Stimulated activated CD8-positive, alpha-beta memory T cell treated with anti-CD3 and anti-CD28 coated beads, Interleukin-7, amount 100 ng/mL, for 4 hours (primary cell): ENCODE measurements at places on chromosomes 5 and 9.

- DNase-seq: no peak
Measured at GRCh38 chr5:119287547-119288111, 68.2 kb upstream of the TNFAIP8 start.

DNA sequence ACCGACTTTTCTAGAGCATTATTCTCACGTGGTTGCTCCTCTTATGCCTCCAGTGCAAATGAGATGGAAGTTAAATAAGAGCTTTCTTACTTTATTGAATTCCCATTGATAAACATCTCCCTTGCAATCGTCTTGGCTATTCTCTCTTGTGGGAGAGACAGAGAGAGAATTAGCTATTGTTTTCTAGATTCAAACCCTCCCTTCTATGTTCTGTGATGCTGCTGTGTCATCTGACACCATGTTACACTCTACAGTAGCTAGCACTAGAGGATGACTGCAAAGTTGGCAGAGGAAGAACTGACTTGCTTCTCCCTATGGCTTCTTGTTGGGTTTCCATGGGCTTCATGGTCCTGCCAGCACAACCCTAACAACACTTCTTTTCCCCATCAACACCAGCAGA, 134.6 kb upstream of the RANBP3L start:
- DNase-seq: no peak

DNA sequence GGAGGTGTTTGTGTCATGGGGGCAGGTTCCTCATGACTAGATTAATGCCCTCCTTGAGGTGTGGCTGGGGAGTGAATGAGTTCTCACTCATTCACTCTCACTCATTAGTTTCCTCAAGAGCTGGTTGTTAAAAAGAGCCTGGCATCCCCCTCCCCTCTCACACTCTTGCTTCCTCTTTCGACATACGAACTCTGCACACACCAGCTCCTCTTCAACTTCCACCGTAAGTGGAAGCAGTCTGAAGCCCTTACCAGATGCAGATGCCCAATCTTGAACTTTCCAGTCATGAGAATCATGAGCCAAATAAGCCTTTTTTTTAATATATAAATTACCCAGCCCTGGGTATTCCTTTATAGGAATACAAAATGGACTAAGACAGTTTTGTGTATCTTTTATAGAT, 82.5 kb downstream of the SPRY4 start:
- no peak for DNase-seq

DNA sequence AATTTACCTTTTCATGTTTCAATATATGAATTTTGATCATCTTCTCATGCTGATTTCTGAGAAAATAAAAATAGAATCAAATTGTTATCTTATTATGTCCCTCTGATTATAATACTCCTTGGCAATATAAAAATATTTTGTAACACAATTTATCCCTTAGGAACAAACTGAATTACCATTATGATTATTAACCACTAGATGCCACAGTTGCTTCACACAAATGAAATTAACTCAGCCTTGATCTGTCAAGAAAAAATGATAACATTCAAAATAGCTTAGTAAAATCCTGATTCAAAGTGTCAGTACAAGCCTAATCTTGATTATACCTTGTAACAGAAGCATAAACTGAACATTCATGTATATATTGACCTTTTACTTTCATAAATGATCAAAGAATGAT, 4.8 kb upstream of the CHSY3 start:
- no peak for DNase-seq

- DNase-seq: peak; percentile 77
Measured at GRCh38 chr5:119315516-119315949, 40.3 kb upstream of the TNFAIP8 start.

GRCh38 chr5:129691220-129691619, 56.7 kb upstream of the MINAR2 start:
- DNase-seq: no peak

- DNase-seq: no peak
Measured at GRCh38 chr9:94692601-94693000, 33.9 kb upstream of the AOPEP start.

- DNase-seq: no peak
Measured at GRCh38 chr9:129958796-129959195, 84.2 kb downstream of the FNBP1 start.

DNA sequence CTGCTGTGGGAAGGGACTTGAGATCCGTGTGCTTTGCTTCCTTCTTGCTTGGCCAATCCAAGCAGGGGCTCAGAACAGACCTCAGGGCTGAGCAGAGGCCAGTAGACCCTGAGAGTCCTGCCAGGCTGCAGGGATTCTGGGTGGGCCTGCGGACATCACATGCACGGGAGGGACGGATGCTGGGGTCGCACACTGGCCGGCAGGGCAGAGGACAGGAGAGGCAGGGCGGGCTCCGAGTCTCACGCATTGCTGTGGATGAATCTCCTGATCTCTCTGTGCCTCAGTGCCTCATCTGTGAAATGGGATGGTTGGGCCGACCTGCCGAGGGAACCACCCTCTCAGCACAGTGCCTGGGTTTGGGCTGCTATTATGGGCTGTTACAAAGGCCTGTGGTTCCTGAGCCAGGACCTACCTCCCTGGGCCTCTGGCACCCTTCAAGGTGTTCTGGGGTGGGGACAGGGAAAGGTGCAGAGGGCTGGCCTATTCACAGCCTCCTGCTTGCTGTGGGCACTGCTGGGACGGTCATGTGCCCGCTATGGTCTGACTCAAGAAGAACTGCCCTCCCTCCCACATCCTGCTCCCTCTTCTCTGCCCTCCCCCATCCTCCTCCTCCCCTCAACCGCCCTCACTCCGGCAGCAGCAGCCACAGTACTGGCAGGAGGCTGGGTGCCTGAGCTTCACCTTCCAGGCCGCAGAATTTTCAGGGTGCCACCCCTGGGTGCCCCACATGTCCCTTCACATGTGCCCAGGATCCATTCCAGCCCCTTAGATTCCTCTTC, 43.3 kb downstream of the NCS1 start:
- no peak for DNase-seq

DNA sequence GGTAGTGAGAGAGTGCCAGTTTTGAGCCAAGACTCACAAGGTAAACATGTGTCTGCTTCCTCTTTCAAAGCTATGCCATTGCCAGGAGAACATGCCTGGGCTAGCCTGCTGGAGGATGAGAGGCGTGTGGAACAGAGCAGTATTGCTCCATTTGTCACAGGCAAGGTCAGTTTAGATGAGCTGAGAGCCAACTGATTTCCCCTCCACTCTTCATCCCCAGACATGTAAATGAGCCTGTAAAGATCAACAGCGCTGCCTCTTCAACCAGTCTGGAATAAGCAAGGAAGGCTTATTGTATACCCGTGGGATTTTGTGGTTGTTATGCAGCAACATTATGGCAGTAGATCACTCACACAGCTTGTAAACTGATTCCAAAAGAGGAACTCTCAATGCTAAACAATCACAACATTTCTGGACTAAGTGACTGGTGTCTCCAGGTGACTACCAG, 8.2 kb upstream of the GDNF start:
- DNase-seq: no peak

DNA sequence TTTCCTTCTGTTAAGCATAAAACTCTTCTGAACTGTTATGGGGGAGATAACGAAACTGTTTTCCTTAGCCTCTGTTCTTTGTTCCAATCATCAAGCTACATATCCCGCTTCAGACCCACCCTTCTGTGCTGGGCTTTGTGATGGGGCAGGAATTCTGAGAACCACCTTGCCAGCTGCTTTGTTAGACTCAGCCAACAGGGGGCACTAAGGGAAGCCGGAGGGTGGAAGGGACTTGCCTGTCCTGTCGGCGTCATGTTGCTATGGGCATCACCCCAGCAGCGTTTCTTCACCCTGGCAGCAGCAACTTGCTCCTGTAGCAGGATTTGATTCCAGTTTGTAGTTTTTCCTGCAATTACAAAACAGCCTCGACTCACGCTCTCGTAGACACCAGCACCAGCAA, 169.1 kb downstream of the CAAP1 start:
- DNase-seq: no peak

DNA sequence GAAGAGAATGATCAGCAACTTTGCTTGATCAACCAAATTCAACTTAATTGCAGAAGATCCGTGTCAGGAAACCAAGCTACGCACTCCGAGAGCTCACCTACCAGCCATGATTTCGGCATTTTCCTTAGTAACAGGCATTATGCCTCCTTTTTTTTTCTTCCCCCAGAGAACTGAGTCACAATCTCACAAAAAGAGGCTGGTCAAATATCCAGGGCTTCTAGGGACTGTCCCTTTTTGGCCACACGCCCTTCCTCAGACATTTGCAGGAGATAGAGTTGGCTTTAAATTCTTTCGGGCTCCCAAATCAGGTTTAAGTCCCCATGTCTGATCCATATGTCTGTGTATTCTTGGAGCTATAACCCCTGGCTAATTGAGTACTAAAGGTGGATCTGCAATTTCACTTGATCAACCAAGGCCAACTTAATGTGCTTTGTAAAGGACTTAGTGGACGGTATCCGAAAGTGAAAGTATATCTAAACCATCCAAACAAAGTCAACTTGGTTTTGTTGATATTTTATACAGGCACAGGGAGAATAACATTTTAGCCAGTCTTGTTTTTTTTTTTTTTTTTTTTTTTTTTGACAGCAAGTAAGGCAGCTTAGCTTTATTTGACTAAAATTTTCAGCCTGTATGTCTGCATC, 100.8 kb upstream of the TBCA start:
- no peak for DNase-seq

DNA sequence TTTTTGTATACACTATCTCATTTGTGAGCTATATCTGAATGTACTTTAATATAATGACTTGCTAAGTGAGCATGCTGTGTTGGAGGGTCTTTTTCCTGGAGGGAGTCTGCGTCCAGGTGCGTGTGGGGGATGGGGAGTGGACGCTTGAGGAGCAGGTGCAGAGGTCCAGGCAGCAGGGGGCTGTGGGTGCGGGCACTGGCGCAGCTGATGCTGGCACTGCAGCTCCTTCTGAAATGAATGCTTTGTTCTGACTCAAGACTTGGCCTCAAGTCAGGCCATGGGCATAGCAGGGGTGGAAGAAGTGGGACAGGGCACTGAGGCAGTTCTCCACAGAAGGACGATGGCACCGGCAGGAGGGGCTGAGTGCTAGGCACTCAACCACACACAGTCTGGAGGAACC, 165.7 kb upstream of the IRX1 start:
- no peak for DNase-seq

- DNase-seq: no peak
Measured at GRCh38 chr5:137199966-137200365, 299.2 kb downstream of the SPOCK1 start.

DNA sequence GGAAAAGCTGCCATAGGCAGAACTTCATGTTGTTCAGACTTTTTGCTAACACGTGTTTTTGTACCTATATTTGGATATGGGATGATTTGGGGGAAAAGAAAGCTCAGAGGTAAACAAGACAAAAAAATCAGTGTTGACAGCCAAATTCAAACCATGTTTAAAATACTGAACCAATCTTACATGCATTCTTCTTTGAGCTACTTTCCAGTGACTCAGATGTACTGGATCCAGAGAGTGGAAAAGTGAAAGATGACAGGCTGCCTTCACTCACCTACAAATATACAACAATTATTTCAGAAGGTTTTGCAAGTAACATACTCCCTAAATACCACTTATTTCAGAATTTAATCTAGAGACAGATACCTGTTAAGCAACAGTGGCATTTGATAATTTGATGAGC, 165.7 kb downstream of the MPDZ start:
- DNase-seq: no peak

DNA sequence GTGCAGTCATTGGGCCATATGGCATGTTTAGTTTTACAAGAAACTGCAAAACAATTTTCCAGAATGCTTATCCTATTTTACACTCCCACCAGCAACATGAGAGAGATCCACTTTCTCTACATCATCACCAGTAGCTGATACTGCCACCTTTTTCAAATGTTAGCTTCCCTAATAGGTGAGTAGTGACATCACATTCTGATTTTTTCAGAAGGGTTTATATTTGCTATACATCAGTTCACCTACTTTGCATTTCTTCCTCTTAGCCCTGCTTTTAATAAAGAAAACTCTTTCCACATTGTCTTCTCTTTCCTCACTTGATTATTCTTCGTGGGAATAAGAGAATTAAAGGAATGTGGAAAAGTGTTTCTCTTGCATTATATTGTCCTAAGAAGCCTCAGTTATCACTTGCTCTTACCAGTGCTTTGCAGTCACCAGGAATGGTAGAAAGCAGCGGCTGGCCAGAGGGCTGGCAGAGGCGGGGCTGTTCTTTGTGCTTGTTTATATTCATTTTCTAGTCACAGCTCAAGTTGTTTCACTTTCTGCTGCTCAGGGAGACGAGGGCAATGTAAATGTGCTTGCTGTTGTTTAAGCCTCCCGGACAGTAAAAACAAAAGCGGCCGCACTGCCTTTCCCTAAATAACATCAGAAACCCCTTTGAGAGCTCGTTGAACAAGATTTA, 164.8 kb downstream of the HSD17B3 start:
- DNase-seq: no peak

DNA sequence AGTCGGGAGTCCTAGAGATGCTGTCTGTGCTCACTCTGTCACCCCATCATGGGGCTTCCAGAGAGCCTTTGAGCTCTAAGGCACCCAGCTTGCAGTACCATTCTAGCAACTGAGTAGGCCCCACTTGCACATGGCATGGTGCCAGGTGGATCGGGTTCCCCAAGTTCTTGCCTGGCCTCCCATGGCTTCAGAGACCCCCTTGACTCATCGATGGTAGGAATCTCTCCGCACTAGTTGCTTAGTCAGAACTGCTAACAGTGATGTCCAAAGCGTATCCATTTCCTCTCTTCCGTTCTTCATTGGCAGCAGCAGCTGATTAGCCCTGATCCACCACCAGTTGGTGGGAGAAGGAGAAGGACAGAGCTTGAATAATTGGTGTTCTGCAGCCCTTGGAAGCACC, 70.3 kb upstream of the RARS1 start:
- no peak for DNase-seq

DNA sequence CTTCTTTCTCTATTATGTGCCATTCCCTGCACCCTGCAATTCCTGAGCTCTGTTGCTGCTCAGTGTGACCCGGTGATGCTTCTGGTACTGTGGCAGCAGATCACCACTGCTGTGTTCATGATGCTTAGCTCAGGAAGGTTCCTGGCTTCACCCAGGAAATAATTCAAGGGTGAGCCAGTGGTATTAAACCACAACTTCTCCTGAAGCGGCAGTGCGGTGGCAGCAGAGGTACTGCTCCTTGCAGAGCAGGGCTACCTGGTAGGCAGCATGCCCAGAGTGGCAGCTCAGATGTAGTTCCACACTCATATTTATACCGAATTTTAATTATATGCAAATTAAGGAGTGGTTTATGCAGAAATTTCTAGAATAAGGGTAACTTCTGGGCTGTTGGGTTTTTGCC, 213.8 kb upstream of the ZNF608 start:
- DNase-seq: no peak
